ENCODE measurements at places on chromosomes 4 and X.

- DNase-seq = no peak
These were observed 32.1 kb upstream of the TEX13D start for GRCh38 chrX:124300405-124300804.

GRCh38 chr4:600850-601515 is 24.4 kb upstream of the PDE6B start:
- no peak for DNase-seq

DNA sequence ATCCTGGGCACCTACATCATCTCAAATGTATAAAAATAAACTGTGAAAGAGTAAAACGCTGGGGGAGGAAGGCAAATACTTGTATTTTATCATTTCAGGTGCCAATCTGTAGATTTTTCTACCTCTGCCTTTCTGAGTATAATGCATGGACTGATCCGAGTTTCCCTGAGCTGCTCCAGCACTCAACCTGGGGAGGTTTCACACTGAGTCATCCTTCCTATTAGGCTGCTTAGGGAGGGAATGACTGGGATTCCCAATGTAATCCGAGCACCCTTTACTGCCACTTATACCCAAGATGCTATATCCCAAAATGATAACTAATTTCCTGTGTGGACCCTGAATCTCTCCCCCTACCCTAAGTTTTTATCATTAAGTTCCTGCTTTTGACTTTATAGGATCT is 126.6 kb downstream of the HNRNPD start:
- DNase-seq = no peak

DNA sequence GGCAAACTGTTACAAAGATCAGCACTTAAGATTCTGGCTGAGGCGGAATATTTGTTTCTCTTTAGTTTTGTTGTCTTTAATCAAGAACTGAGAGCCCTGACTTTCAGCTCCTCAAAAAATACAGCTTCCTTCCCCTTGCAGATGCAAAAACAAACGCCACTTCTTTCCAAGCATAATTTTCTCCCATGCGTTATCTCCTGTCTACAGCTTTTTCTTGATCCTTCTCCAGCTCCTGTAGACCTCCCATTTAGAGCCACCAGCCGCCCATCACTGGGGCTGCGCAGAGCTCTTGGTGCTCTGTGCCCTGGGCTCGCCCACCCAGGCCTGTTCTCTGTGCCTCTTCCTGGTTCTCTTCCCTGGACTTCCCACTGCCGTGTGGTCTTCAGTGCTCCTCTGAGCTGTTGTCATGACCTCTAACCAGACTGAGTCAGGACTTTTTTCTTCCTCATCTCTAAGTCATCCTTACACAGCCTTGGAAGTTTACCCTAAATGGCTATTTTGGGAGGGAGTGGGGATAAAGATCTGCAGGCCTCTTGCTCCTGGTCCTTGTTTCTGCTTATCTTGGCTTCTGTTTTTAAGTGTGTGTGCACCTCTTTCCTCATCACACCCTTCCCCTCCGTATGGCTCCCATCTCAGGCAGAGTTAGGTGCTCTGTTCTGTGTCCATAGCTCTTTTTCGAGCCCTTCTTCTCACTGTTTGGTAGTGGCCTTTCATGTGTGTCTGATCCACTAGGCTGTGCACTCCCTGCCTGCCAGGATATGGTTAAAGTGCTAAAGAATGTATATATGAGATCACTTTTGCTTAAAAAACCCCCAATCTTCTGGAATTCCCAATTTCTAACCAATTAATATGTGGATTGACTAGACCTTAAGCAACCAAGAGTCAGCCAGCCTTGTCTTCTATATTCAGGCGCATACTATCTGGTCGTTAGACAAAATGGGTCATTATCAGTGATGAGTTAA is 122.5 kb downstream of the PTTG2 start:
- no peak for DNase-seq

DNA sequence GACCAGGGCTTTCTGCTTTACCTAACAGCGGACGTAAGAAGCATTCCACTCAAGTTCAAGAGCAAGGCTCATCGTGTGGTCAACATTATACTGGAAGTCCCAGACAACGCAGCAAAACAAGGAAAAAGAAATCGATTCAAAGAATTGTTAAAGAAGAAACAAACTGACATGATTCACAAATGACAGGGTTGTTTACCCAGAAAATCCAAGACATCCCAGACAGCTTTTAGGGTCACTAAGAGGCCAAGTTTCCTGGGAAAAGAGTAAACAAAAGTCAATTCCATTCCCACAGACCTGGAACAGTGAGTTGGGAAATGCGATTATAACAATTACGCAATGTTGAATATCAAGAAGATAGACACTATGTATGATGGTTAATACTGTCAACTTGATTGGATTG is 21.5 kb upstream of the HTRA3 start:
- no peak for DNase-seq

DNA sequence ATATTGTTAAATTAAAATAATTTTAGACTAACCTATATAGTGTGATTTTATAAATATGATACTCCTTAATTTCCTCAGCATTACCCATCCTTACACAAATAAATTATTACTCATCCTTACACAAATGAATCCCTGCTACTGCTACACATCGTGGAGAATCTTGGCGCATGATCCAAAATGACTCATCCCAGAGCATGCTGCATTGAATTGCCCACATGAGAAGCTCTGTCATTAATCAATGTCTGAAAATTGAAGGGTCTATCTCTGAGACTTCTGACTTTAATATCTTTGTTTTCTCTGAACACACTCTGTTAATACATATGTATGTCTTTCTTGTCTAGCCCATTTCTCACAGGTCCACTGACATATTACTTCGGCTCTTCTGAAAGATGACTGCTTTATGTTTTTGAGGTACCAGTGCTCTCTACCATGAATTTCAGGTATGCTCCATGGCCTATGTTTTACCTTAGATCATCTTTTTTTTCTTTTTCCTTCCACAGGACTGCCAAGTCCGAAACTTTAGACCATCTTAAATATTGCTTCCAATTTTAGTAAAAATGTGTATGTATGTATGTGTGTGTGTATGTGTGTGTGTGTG is 15.7 kb upstream of the DUSP21 start:
- no peak for DNase-seq

GRCh38 chr4:65535113-65535512 is 135.2 kb downstream of the EPHA5 start:
- DNase-seq = no peak

Data from NCI-H187 treated with DMSO at 0.1 percent for 48 hours (cell line).